ENCODE measurements at places on chromosomes 12 and 14. TPM values are rescaled to one million over a fixed set of nuclear protein-coding genes. Genes with fewer than 3 reads are reported as not detected.
A peak's percentile ranks its signal among the peaks of the same experiment; 100 is the strongest.

Gene SALL2
- total RNA-seq: 4.8 TPM

Gene ANG
- 1.1 TPM for total RNA-seq

Gene ASIC1
- total RNA-seq: 1.1 TPM

Gene CYP27B1
- total RNA-seq: 8.2 TPM

Gene ABHD12B
- total RNA-seq: not detected

Gene MLXIP
- 19.6 TPM for total RNA-seq

GRCh38 chr14:75917946-75918335, 63.9 kb downstream of the TGFB3 start:
- H3K4me1 ChIP-seq: no peaks in the 10 kb centered on the region
- no peak overlapping the region for H3K27ac ChIP-seq
- no peak overlapping the region for H3K4me3 ChIP-seq
- no peak for DNase-seq
- H3K36me3 ChIP-seq: peaks cover 7% of the 10 kb centered on the region

DNA sequence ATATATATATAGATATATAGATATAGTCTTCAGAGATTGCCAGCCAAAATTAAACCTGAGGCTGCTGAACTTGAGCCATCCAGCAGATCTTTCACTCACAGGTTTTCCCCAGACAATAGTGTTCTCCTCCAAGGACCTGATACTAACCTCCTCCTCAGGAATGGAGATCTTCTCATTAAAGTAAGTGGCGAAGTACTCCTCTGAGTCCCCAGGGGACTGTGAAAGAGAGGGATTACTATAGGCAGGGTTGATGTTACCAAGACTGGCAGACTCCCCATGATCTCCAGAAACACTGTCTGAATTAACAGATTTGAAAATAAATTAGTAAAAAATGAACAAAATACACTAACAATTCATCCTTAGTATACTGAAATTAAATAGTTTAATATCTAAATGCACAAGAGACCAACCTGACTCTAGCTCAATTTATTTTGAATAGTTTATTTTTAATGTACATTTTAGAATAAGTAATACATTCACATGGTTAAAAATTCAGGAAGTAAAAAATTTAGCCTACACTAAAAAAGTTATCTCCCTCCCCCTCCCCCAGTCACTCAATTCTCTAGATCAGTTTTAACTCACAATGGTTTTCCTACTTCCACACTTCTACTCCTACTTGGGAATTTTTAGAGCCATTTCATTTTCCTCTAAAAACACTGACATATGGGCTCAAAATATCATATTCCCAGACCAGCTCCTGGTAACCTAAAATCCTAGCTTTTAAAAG, 17.7 kb downstream of the SLC11A2 start:
- H3K27ac ChIP-seq: peak overlapping the region; percentile 59
- no peak for DNase-seq
- H3K4me1 ChIP-seq: peaks cover 44% of the 10 kb centered on the region

DNA sequence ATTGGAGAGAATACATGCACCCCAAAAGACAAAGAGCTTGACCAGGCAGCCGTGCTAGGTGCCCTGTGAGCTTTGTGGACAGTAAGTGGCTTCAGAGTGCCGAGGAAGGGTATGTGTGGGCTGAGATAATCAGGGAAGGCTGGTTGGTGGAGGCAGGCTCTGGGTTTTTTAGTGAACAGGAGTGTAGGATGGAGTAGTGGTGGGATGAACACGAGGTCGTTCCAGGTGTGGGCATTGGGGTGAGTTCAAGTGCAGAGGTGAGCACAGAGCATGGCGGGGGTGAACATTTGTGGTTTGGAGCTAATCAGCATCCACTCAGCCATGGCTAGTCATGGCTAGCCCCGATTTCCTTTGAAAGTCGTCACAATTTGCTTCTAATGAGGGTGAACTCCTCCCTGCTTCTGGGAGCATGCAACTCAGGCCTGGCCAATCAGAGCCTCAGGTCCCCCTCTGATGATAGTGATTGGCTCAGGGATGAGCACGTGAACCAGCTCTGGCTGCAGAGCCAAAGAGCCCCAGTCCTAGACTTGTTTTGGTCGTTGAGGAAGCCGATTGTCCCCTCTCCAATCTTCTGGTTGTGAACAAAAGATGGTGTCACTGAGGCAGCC, 40.7 kb upstream of the TCL1B start:
- no peaks in the 10 kb centered on the region for H3K4me1 ChIP-seq
- H3K36me3 ChIP-seq: no peaks in the 10 kb centered on the region
- no peak for DNase-seq
- no peak overlapping the region for H3K27ac ChIP-seq
- H3K4me3 ChIP-seq: no peak overlapping the region
- H3K27me3 ChIP-seq: peaks cover 3% of the 10 kb centered on the region

DNA sequence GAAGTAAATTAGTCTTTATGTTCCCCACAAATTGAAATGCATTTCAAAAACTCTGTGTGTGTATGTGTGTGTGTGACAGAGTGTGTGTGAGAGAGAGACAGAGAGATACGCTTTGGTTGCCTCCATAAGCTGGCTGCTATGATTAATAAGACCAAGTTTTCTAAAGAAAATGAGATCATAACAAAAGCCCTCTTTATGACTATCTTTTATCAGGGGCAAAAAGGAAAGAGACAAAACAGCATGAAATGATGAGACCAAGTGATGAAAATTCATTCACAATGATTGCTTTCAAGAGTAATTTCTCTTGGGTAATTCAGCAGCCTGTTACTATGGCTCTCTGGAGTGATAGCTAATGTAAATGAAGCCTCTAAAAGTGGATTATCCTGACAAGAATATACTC, 277.6 kb upstream of the PLEKHG7 start:
- H3K36me3 ChIP-seq: no peaks in the 10 kb centered on the region
- DNase-seq: no peak
- H3K4me1 ChIP-seq: peaks cover 16% of the 10 kb centered on the region
- no peak overlapping the region for H3K4me3 ChIP-seq
- H3K27ac ChIP-seq: no peak overlapping the region
- no peaks in the 10 kb centered on the region for H3K27me3 ChIP-seq

GRCh38 chr14:38255408-38255672, 553 bp downstream of the CLEC14A start:
- DNase-seq: peak; percentile 13
- peaks cover 32% of the 10 kb centered on the region for H3K27me3 ChIP-seq
- H3K4me1 ChIP-seq: peaks cover 6% of the 10 kb centered on the region

- no peak overlapping the region for H3K4me3 ChIP-seq
- H3K27ac ChIP-seq: no peak overlapping the region
- no peaks in the 10 kb centered on the region for H3K27me3 ChIP-seq
- peaks cover 4% of the 10 kb centered on the region for H3K36me3 ChIP-seq
- H3K4me1 ChIP-seq: peaks cover 71% of the 10 kb centered on the region
Measured at GRCh38 chr14:50068496-50068895, 47.9 kb downstream of the VCPKMT start.

GRCh38 chr14:91249841-91250616, 5.5 kb upstream of the GPR68 start:
- no peaks in the 10 kb centered on the region for H3K27me3 ChIP-seq
- H3K4me3 ChIP-seq: peak overlapping the region; percentile 36
- H3K36me3 ChIP-seq: peaks cover 18% of the 10 kb centered on the region
- peak; percentile 67 for DNase-seq

DNA sequence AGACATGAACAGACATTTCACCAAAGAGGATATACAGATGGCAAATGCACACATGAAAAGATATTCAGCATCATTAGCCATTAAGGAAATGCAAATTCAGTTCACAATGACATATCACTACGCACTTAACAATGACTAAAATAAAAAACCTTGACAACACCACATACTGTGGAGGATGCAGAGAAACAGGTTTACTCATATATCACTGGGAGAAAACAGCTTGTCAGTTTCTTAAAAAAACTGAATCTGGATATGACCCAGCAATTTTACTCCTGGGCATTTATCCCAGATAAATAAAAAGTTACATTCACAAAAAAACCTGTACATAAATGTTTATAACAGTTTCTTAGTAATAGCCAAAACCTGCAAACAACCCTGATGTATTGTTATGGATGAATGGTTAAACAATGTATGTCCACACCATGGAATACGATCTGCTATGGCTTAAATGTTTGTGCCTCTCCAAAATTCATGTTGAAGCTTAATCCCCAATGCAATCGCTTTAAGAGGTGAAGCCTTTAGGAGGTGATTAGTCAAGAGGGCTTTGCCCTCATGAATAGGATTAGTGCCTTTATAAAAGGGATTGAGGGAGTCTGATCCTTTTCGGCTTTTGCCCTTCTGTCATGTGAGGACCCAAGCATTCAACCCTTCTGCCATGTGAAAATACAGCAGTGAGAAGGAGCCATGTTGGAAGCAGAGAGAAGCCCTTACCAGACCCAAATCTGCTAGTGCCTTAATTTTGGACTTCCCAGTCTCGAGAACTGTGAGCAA, 36.0 kb upstream of the PPP4R3A start:
- no peak for DNase-seq
- H3K27ac ChIP-seq: no peak overlapping the region
- no peaks in the 10 kb centered on the region for H3K4me1 ChIP-seq
- H3K4me3 ChIP-seq: no peak overlapping the region
- H3K36me3 ChIP-seq: peaks cover 1% of the 10 kb centered on the region
- H3K27me3 ChIP-seq: no peaks in the 10 kb centered on the region

GRCh38 chr12:91422811-91423692, 240.4 kb upstream of the DCN start:
- no peak for DNase-seq
- no peak overlapping the region for H3K4me3 ChIP-seq
- no peaks in the 10 kb centered on the region for H3K4me1 ChIP-seq

DNA sequence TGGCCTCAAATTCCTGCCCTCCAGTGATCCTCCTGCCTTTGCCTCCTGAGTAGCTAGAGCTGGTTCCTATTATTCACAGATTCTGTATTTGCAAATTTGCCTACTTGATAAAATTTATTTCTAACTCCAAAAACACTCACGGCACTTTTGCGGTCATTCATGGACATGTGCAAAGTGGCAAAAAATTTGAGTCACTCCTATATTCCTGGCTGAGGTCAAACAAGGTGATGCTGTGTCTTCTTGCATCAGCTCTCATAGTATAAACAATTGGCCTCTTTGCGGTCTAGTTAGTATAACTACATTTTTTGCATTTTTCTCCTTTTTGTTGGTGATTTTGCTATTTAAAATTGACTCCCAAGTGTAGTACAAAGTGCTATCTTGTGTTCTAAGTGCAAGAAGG, 24.7 kb downstream of the ATF1 start:
- H3K27me3 ChIP-seq: no peaks in the 10 kb centered on the region
- no peak overlapping the region for H3K27ac ChIP-seq
- H3K4me1 ChIP-seq: peaks cover 38% of the 10 kb centered on the region
- H3K4me3 ChIP-seq: no peak overlapping the region

DNA sequence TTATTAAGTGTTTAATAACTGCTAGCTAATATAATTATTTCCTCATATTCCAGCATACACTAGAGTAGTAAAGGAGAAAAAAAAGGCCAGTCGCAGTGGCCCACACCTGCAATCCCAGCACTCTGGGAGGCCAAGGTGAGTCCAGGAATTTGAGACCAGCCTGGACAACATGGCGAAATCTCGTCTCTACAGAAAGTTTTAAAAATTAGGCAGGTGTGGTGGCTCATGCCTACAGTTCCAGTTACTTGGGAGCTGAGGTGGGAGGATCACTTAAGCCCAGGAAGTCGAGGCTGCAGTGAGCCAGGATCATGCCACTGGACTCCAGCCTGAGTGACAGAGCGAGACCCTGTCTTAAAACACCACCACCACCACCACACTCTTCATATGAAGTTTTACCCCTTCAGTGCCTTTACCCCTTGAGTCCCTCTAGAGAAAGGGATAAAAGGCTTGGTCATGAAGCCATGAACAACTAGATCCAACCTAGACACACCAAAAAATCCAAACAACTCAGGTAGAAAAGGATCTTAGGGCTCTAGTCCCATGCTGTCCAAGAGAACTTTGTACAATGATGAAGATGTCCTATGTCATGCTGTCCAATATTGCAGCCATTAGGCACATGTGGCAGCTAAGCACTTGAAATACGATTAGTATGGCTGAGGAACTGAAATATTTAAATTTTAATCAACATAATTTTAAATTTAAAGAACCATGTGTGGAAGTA, 29.6 kb downstream of the ATXN2 start:
- H3K27ac ChIP-seq: no peak overlapping the region
- H3K4me1 ChIP-seq: peaks cover 24% of the 10 kb centered on the region
- H3K36me3 ChIP-seq: peaks cover 6% of the 10 kb centered on the region
- no peak for DNase-seq
- no peak overlapping the region for H3K4me3 ChIP-seq
- no peaks in the 10 kb centered on the region for H3K27me3 ChIP-seq

- no peak overlapping the region for H3K4me3 ChIP-seq
- H3K4me1 ChIP-seq: peaks cover 5% of the 10 kb centered on the region
- DNase-seq: no peak
- H3K27ac ChIP-seq: no peak overlapping the region
- H3K27me3 ChIP-seq: peaks cover 36% of the 10 kb centered on the region
- no peaks in the 10 kb centered on the region for H3K36me3 ChIP-seq
Measured at GRCh38 chr12:52313461-52313860, 7.7 kb downstream of the KRT83 start.

- peaks cover 53% of the 10 kb centered on the region for H3K36me3 ChIP-seq
- H3K4me3 ChIP-seq: peak overlapping the region; percentile 98
- H3K4me1 ChIP-seq: peaks cover 39% of the 10 kb centered on the region
Measured at GRCh38 chr12:14769466-14769968, 33.8 kb downstream of the WBP11 start.

- H3K27me3 ChIP-seq: no peaks in the 10 kb centered on the region
- H3K4me1 ChIP-seq: no peaks in the 10 kb centered on the region
- DNase-seq: no peak
- H3K27ac ChIP-seq: no peak overlapping the region
- no peak overlapping the region for H3K4me3 ChIP-seq
- H3K36me3 ChIP-seq: no peaks in the 10 kb centered on the region
Measured at GRCh38 chr12:127579446-127579845, 687.5 kb upstream of the TMEM132C start.

DNA sequence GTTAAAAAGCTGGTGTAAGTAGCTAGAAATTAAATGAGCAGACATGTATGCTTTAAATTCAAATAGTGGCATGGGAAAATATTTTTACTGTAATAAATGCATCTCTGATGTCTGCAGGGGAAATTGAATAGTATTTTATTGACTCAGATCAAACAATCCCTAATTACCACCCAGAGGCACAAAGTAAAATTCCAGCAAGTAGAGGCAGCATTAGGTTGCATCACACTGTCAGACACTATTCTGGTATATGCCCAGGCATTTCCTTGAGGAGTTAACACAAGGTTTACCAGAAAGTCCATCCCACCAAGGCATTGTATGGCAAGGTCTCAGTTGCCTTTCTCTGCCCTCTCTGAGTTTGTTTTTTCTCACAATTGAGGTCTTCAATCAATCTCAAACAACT, 201.6 kb upstream of the KITLG start:
- H3K4me3 ChIP-seq: no peak overlapping the region
- H3K4me1 ChIP-seq: no peaks in the 10 kb centered on the region
- no peaks in the 10 kb centered on the region for H3K36me3 ChIP-seq
- no peak overlapping the region for H3K27ac ChIP-seq
- H3K27me3 ChIP-seq: no peaks in the 10 kb centered on the region
- DNase-seq: no peak

DNA sequence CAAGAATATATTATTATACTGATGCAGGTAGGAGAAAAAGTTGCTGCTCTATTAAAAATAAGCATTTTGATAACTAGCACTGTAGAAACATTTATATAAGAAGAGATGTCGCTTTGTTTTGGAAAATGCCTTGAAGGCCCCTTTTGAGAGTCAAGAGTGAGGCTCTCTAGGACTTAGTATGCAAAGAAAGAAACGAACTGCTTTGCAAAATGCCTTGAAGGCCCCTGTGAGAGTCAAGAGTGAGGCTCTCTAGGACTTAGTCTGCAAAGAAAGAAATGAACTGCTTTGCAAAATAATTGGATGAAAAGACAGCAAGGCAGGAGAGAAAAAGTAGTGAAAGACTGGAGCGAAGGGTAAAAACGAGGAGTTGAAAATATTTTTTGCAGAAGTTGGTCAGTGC, 65.9 kb downstream of the AVPR1A start:
- H3K27me3 ChIP-seq: no peaks in the 10 kb centered on the region
- no peak overlapping the region for H3K27ac ChIP-seq
- no peak for DNase-seq
- H3K4me1 ChIP-seq: no peaks in the 10 kb centered on the region
- H3K4me3 ChIP-seq: no peak overlapping the region
